ENCODE measurements at places on chromosomes 1 and 21.
A peak's percentile ranks its signal among the peaks of the same experiment; 100 is the strongest.

DNA sequence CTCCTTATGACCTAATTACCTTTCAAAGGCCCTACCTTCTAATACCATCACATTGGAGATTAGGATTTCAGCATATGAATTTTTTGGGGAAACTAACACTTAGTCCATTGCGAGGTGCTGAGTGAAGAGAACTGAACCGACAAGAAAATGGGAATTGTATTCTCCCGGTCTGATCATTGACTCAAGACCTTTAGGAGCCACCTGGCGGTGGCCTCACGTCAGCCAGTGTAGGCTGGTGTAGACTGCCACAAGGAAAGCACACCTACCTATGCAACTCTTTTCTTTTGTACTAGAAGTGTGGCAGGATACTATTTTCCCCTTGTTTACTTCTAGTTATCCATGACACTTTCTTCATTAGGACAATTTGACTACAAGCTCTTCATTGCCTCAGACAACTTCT is 333.5 kb upstream of the B3GALT2 start:
- DNase-seq = no peak

DNA sequence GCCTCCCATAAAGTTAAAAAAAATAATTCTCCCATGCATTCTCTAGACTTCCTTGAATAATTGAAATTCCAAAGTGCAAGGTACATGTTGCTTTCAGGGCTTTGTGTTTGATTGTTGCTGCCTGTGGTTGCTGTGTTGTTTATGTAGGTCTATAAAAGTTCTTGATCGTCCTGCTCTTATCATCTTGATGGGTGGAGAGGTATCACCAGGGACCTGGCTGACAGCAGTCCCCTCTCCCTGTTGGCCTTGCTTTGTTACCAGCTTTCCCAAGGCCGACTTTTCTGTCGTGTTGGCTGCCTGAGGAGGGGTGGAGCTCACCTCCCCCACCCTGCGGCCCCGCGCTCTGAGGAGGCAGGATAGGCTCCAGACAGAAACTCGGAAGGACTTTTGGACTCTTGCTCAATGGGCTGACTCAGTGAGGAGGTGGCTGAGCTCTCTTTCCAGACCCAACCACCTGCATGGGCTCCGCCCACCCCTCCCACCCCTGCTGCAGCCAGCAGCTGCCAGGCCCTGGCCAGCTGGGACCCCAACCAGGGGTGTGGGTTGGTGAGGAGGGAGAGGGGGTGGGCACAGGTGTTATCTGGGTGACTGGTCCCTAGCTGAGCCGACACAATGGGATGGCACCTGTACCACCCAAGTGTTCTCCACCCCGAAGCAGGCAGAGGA is 2.0 kb downstream of the INAVA start:
- no peak for DNase-seq

DNA sequence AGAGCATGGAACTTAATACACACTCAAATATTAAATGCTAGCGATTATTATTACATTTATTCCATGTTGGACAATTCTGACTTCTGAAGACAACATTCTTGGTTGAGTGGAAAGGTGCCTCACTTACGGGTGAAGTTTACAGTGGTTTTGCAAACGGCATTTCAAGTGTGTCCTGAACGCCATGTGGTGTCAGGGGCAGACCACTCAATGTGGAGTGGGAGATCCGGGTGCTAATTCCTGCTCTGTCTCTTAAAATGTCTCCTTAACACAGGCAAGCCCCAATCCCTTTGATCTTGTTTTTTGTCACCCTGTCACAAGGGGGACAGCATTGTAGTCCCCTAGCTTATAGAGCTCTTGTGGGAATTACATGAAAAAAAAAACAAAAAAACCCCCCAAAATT is 5.6 kb upstream of the TDRD10 start:
- no peak for DNase-seq

DNA sequence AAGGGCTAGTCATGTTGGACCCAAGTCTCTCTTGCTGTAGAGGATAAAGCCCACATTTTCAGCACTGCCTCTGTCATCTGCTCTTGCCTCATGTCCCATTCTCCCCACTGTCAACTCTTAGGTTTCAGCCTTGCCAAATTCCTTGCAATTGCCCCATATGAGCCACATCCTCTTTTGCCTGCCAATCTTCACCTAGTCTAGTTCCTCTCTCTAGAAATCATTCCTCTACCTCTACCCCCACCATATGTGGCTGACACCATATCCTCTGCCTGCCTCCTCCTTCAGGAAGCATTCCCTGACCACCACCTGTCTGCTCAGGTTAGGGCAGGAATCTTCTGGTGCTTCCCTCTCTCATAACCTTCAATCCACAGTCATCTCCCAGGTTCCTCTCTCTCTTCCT is 38.2 kb downstream of the SLC9A1 start:
- DNase-seq = no peak

DNA sequence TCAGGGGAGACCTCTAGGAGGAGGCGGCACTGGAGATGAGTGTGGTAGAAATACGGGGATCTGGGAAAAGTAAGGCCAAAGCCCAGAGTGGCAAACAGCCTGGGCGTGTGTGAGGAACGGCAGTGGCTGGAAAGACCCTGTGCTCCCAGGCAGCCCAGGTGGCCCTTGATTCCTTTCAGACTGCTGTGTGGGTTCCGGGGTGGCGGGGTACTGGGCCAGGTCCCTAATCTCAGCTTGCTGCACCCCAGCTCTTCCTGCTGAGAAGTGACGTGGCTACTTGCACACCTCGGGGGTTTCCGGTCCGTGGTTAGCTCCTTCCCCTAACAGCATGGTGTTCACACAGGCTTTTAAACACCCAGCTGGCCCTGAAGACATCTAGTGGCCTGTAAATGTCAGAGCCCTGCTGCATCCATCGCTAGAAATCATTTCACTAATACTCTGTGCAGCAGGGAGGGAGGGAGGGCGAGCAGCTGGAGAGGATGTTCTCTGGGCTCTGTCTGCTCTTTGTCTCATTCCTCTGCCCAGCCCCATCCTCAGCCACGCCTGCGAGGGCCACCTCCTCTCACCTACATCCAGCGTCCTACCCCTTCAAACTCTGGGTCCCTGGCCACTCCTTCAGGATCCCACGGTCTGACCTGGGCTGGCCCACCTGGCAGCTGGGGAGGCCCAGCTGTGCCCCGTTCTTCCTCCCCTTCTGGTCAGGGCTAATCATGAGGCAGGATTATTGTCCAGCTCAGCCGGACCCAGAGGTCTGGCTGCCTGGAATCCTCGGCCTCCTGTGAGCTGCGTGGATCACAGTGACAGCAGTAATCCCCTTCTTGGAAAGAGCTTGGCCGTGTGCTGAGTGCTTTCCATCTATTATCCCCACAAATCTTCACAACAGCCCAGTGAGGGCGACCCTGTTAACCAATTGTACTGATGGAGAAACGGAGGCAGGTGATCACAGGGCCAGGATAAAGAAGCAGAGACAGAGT is 7.2 kb downstream of the ZDHHC18 start:
- DNase-seq = no peak

- no peak for DNase-seq
Observed at GRCh38 chr1:47517946-47518345, 80.1 kb downstream of the FOXD2 start.

DNA sequence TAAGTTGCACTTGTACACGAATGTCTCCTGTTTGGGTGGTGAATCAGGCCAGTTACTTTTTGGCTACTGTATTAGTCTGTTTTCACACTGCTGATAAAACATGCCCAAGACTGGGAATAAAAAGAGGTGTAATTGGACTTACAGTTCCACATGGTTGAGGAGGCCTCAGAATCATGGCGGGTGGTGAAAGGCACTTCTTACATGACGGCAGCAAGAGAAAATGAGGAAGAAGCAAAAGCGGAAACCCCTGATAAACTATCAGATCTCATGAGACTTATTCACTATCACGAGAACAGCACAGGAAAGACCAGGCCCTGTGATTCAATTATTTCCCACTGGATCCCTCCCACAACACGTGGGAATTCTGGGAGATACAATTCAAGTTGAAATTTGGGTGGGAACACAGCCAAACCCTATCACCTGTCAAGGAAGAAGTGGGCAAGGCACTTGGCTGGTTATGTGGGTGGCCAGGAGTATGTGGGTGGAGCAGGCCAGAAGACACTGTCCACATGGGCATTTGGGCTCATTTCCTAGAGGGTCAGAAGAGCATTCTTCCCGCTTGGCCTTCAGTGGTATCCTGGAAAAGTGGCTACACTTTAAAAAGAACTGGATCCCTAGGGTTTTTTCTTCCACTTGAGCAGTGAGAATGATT is 228.8 kb downstream of the HHAT start:
- DNase-seq = no peak

- DNase-seq = no peak
Observed at GRCh38 chr1:193412748-193413147, 226.3 kb upstream of the B3GALT2 start.

DNA sequence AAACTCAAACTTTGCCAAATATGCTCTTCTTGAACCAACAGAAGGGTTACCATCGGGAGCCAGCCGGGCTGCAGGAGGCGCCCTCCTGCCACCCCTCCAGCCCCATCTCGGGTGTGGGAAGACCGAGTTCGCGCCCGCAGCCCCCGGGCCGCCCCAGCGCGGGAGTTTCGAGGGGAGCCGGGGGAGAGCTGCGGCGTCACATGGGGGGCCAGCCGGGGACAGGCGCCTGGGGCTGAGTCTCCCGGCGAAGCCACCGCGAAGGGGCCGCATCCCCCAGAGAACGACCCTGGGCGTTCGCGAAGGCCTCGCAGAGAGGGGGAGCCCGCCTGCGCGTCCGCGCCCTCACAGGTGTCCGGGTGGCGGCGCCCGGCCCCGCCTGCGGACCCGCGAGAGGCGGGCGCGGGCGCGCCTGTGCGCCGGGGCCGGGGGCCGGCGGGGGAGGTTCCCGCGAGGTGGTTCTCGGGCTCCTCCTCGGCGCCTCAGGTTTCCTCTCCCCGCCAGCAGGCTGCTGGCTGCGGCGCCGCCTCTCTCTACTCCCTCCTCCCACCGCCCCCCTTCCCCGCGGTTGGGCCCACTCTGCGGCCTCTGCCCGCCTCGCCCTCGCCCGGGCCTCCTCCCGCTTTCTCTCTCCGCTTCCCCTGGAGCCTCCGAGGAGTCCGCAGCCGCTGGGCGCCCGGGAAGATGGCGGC is at the start of gene RAVER2:
RAVER2 (plus strand) TSS at position 584 of the 689 bp plus-strand sequence; CDS start at position 682, 98 bp downstream.
- DNase-seq = peak; percentile 29

DNA sequence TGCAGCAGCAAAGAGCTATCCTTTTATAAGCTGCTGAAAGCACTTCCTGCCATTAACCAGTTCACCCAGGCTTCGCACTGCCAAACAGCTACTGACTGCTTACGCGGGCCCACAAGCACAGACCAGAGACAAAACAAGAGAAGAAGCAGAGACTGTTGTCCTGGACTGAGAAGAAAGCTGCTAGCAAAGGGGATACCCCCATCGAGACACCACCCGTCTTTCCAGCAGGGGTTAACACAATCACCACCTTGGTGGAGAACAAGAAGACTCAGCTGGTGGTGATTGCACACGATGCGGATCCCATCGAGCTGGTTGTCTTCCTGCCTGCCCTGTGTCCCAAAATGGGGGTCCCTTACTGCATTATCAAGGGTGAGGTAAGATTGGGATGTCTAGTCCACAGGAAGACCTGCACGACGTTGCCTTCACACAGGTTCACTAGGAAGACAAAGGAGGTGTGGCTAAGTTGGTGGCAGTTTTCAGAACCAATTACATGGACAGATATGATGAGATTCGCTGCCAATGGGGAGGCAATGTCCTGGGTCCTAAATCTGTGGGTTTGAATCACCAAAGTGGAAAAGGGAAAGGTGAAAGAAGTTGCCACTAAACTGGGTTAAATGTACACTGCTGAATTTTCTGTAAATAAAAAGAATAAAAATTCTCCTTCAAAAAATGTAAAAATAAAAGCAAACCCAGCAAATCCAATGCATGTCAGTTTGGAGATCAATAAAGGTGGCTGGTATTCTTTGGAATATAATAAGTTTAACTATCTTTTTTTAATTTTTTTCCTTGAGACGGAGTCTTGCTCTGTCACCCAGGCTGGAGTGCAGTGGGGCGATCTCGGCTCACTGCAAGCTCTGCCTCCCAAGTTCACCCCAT is 1.2 kb downstream of the FMO5 start:
- no peak for DNase-seq

- no peak for DNase-seq
Observed at GRCh38 chr21:33300701-33301631, 23.8 kb upstream of the IFNAR1 start.

DNA sequence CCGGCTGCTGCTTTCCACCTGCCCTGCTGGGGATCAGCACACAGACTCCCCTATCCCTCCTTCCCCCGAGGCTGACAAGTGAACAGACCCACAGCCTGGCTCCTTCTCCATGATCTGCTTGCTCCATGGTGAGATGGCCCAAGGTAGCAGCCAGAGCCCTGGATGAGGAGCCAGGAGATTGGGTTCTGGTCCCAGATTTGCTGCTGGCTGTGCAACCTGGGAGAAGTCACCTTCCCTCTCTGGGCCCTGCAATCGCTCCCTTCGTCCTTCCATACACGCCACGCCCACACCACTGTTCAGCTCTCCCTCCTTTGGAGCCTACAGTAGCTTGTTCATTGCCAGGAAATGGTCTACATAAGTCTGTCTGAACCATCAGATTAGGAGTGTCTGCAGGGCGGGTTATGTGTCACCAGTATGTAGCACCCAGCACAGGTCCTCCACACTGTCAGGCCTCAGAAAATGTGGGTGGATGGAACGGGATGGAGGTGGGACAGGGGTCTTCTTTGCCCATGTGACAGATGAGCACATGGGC is 9.2 kb upstream of the EPHA8 start:
- no peak for DNase-seq

DNA sequence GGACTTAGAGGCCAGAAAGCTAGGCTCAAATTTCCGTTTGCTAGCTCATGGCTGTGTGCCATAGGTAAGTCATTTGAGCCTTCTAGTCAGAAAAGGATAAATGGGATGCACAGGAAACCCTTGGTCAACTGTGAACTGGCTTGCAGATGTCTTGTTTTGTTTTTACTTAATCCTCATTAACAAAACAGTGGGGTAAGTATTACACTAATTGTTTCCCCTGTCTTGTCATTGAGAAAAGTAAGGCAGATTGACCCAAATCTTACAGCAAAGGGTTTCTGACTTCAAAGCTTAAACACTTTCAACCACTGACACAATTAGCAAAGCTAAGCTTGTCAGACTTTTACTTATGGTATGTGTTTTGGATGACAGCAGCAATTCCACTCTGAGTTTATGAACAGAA is 291.3 kb downstream of the NTNG1 start:
- no peak for DNase-seq

DNA sequence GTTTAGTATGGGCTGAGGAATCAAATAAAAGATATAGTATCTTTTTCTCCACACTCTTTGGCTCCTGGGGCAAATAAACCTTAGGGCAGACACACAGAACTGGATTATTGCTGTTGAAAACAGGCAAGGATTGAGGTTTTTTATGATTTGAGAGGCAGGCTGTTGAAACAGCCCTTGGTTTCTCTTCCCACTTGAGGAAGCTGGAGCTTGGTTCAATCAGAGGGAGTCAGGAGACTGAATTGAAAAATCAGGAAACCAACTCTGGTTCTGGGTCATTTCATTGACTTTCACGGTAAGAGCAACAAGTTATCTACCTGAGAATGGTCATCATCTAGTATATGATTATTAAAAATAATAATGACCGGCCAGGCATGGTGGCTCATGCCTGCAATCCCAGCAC is 108.4 kb downstream of the CNIH3 start:
- DNase-seq = no peak
